ENCODE measurements at places on chromosomes 1 and 21.

DNA sequence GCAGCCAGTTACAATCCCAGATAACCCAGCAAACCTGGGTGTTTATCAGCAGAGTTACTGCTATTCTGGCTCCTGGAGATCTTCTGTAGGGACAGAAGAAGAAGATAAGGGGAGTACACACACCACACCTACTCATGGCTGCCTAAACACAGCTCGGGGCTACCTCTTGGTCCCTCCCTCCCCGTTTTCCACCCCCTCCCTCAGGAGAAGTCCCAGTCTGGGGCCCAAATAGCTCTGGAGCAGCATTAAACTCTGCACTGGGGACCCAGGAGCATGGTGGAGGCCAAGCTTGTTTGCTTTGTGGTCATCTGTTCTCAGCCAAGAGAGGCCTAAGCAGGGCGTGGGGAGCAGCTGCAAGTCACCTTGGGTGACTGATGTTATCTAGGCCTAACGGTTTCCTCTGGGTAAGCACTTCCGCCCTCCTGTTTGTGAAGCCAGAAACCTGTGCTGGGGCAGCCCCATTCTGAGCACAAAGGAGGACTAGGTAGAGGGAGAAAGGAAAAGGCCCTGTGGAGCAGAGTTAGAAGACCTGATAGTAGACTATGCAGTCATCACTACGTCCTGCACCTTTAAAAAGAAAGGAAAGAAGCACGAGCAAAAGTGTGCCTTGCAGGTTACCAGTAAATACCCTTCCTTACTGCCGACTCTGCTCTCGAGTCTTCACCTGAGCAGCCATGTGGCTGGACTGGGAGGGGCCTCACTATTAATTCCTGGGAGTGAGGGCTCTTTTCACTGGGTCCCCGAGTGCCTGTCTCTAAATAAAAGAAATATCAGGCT is 2.0 kb upstream of the RCSD1 start:
- DNase-seq: no peak

DNA sequence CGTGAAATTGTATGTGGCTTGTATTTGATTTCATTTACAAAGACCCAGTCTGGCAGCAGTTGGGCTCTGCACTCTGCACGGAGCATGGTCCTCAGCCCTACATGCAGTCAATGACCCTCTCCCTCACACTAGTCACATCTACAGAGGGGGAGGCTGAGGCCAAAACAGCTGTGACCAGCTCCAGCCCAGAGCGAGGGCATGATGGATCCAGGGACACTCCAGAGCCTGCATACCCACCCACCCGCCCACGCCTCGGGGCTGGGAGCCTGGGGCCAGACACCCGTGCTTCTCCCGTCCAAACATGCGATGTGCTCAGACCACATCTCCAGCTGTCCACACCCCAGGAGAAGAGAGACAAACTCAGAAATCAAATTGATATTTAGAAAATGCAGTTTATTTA is 14.0 kb upstream of the PRDM16 start:
- no peak for DNase-seq

DNA sequence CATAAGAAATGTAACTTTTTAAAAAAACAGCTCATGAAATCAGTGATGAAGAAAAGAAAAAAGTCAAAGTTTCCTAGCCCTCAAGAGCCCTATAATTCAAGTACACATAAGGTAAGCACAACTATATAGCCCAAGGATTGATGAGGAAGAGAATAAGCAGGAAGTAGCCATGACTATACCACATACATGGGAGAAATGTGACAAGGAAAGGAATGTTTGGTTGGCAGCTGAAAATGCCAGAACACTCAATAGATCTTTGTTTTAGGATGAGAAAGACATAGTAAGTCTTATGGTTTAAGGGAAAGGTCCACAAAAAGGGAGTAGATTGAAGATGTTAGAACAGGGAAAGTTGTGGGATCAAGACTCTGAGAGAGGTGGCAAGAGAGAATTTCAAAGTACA is 5.7 kb downstream of the DOCK7 start:
- no peak for DNase-seq

DNA sequence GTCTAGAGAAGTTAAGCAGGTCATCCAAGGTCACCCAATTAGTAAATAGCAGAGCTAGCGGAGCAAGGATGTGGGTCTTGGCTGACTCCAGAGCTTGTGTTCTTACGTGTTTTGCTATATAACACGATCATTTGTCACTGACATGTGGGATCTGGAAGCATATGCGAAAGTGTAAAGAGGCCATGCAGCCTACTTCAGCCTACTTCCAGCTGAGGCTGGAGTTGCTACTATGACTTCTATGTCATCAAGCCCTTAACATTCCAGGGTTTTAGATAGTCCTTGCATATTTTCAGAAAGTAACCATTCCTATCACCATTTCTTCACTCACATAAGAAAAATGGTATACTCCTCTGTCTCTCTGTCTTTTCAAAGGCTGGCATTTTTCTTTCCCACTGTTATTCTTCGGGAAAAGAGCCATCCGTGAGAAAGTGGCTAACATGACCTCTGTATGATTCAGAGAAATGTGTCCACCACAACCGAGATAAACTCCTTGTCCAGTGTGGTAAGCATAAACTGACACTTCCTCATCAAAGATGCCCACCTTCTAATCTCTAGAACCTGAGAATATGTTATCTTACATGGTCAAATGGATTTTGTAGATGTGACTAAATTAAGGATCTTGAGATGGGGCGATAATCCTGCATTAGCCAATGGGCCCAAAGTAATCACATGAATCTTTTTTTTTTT is 24.0 kb upstream of the ABL2 start:
- no peak for DNase-seq

DNA sequence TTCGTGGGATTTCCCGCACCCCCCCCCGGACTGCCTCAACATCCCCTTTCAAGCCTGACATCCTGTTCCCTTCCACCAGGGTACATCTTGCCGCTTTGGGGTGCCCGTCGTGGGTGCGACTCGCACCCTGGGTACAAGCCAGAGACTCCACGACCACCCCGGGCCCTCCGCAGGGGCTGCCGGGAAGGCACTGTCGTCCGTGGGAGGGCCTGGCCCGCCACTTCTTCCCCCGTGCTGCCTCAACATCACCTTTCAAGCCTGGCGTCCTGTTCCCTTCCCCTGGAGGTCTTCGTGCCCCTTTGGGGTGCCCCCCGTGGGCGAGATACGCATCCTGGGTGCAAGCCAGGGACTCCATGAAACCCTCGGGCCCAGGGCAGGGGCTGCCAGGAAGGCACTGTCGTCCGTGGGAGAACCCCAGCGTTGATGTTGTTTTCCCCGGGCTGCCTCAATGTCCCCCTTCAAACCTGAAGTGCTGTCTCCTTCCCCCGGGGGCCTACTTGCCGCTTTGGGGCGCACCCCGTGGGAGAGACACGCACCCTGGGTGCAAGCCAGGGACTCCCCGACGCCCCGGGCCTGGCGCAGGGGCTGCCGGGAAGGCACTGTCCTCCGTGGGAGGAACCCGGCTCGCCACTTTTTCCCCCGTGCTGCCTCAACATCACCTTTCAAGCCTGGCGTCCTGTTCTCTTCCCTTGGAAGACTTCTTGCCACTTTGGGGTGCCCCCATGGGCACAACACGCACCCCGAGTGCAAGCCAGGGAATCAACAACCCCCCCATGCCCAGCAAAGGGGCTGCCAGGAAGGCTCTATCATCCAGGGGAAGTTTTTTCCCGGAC is 138.6 kb downstream of the LIPI start:
- no peak for DNase-seq

DNA sequence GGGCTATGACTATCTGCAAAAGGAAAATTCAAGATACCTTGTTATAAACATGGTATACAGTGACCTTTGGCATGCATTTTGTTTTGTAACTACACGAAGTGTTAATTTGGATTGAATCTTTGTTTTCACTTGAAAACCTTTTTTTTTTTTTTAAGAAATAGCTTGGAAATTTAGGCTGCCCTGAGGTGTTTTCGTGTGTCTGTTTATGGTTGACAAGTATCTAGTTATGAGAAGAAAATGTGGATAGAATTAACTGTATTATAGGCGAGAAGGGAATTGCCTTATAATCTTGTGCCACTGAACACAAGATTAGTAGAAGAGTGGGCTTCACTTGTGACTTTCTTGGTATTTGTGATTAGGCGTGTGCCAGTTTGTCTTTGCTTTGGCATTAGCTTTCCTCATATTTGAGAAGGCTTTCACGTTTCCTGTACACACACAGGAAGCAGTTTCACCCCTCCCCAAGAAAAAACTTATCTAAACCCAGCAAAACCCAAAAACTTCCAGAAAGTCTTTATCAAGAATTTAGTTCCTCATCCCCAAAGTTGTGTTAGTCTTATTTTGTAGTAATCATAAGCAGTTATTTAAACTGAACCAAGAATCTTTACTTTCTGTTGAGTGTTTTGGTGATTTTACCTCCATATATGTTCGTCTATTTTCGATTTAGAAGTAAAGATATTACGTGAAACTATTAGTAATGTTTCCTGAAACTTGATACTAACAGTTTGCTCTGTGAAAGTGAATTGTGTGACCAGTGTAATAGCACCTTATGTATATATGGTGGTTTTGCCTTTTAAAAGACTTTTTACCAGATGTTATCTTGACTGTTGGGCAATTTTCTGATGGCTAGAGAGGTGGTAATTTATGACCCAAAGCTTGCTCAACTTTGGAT is 3.8 kb downstream of the DYRK1A start:
- no peak for DNase-seq

All from DMS79 (cell line).